AG08396 (cell line): ENCODE measurements at places on chromosomes 13 and 19.

DNA sequence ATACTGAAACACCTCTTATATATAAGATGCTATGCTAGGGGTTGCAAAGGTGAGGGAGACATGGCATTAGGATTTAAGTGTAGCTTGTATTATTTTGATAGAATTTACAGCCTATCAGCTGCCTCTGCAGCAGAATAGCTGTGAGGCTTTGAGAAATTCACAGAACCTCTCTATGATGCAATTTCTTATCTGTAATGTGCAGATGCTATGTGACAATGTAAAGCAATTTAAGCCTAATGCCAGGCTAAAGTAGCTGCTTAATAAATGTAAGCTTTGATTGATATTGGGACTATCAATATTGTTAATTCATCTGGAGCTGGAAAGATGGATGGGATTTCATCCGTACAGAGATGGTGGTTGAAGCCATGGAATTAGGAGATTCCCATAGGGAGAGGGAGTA is 1.6 kb downstream of the ADGRE3 start:
- DNase-seq: no peak

DNA sequence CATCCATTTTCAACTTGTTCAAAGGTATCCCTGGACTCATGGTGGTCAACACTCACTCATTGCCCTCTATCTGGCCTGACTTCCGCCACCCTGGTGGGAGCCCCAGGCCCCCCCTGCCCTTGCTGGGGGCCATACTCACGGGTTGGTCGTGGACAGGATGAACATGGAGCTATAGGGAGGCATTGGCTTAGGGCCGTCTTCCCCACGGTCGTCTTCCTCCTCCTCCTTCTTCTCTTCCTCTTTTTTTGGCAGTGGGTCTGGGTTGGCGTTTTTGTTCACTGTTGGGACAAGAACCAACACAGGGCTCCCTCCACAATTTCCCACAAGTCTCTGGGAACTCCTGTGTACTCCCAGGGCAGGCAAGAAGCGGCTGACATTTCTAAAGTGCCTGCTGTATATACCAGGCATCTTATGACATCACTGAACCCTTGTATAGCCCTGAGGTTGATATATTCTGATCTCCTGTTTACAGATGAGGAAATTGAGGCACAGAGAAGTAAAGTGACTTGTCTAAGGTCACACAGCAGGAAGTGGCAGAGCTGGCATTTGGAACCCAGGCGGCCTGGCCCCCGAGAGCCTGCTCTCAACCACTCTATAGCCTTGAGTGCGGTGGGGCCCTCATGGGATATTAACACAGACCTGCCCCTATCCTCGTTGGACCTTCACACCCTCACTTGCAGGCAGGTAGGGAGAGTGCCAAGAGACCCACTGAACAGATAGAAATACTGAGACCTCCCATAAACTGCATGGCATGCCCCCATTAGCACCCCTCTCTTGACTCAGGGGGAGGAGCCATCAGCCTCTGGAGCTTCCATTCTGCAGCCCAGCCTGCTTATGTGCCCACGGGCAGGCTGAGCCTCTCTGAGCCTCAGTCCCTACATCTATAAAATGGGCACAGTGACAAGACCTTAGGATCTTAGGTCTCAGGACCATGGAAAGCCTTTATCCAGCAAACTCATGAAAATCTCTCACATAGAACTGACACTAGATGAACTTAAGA is 135.0 kb downstream of the IER2 start:
- DNase-seq: no peak

DNA sequence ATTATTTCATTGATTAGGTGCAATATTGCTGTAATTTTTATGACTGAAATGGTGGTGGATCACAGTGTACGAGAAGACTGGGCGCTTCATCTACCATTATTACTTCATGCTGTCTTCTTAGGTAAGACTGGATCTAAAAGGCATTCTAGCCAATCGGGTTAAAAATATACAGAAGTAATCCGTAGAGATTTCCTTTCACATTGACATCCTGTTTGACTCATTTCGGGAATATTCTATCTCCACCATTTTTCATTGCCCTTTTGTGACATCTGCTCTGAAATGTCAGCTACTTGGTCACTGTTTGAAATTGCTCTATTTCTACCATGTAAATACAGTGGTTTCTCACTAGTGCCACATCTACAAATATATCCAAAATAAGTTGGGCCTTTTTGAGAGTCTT is 90.2 kb downstream of the ZAR1L start:
- DNase-seq: no peak

DNA sequence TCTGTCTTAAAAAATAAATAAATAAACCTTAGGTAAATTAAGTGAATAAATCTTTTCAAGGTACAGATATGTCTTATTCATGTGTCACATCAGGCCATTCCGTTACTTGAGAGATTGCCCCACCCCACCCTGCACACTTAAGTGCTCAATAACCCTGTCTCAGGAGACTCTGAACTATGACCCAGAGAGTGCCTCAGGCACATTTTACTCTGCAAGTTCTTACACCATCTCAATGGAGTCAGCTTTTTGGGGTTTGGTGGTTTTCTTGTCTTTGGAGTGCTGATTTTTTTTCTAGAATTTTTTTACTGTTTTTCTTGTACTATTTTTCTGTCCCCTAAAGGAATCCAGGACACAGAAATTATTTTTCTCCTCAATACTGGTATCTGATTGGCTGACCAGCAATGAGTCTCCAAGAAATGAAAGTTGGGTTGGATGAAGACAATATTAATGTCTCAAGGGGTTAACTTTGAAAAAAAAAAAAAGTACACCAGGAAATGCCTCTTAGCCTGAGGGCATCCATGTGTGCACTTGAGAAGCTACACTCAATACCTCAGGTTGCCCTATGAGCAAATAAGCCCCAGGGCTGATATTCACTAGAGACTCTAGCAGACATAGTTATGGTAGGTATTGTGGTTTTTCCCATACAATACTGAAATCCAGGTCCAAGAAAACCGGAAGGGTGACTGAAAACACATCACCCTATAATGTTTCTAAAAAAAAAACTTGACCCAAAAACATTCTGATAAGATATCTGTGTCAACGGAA is 114.6 kb upstream of the ZNF91 start:
- no peak for DNase-seq

GRCh38 chr19:10418485-10419199 is 1.7 kb upstream of the PDE4A start:
- DNase-seq: peak; percentile 40

GRCh38 chr19:4937060-4937459 is 27.8 kb downstream of the UHRF1 start:
- no peak for DNase-seq

- no peak for DNase-seq
Observed at GRCh38 chr13:41313659-41314197, 2.7 kb downstream of the NAA16 start.

DNA sequence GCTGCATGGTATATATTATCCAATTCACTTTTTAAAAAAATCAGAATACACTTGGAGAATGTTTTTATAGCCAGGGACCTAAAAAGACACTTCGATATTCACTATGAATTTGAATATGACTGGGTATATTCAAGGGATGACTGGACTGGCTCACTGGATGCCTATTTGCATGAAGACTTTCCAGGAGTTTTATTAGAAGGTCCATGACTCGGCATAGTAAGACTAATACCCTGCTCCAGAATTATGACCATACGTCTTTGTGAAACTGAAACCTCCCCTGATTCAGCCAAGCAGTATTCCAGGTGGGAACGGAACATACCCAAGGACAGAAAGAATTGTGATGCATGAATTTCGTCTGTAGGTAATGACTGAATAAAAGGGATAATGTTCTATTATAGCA is 3.9 kb upstream of the FAM216B start:
- no peak for DNase-seq

DNA sequence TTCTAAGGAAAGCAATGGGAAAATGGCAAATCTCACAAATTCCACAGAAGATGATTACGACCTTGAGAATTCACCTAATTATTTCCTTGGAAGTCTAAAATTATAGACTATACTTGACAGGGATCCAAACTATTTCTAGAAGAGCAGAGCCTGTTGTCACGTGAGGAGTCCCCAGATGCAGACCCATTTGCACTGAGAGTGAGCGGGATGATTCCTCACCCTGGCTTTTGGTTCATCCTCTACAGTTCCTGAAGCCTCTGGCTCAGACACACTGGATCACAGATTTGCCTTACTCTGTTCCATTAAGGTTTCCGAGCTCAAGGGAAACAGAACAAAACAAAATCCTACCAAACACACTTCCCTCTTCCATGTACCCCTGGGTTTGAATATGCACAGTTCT is 23.0 kb upstream of the CYSLTR2 start:
- no peak for DNase-seq

GRCh38 chr19:10422046-10422461 is 1.7 kb downstream of the PDE4A start:
- peak; percentile 2 for DNase-seq

- DNase-seq: no peak
Observed at GRCh38 chr13:105016266-105016665, 1519.2 kb downstream of the EFNB2 start.

DNA sequence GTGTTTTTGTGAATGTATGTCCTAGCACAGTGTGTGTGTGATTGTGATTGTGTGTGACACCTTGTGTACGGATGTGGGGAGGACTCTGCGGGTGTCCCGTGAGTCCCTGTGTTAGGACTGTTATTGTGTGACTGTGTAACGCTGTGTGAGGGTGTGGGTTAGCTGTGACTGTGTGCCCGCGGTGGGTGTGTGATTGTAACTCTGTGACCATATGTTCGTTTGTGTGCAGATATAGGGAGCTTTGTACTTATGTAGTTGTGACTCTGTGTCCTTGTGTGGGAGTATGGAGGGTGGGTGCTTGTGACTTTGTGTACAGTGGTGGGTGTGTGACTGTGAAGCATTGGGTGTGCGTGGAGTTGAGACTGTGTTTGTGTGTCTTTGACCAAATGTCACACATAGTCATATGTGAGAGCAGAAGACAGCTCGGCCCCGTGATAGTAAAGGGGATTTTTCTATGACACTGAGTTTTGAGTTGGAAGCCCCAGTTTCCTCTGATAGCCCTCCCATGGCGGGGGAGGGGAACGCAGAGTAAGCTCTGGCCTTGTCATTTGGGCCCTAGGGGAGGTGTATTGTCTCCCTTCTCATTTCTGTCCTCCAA is 949 bp upstream of the ZNF260 start:
- DNase-seq: peak; percentile 21

- no peak for DNase-seq
Observed at GRCh38 chr19:30064348-30064699, 122.3 kb downstream of the URI1 start.

- DNase-seq: no peak
Observed at GRCh38 chr19:47323872-47324271, 8.1 kb upstream of the C5AR2 start.

- no peak for DNase-seq
Observed at GRCh38 chr13:108708921-108709320, 79.5 kb downstream of the MYO16 start.

- DNase-seq: no peak
Observed at GRCh38 chr13:44622708-44623107, 46.6 kb upstream of the TSC22D1 start.

- DNase-seq: no peak
Observed at GRCh38 chr19:56097306-56097705, 23.8 kb downstream of the ZNF787 start.

DNA sequence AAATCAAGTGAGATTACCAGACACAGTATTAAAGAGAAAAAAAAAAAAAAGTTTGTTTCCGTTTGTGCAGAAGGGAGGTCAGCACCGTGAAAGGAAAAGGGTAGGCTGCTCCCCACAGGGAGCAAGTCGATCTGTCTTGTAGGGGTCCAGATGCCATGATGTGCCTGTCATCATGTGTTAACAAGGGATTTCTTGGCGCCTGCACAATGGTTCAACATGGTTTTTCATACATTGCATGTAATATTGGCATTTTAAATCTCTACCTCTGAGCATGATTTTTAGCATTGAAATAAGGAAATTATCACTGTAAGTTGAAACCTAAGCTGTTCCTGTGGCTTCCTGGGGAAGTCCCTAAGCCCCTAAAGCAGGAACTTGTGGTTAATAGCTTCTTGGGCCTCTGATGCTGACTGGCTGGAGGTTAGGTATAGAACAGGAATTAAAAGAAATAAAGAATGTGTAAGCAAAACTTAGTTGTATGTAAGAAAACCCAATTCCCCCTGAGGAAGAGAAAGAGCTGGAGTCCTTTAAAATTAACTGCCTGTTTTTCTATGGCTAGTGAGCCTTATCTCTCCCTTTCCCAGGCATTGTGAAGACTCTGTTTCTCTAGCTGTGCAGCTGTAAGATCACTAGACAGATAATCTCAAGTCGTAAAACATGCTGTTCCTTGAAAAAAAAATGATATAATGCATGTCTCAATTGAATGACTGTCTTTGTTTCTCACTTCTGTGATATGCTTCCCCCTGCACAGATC is 7.4 kb upstream of the FCGBP start:
- DNase-seq: no peak

DNA sequence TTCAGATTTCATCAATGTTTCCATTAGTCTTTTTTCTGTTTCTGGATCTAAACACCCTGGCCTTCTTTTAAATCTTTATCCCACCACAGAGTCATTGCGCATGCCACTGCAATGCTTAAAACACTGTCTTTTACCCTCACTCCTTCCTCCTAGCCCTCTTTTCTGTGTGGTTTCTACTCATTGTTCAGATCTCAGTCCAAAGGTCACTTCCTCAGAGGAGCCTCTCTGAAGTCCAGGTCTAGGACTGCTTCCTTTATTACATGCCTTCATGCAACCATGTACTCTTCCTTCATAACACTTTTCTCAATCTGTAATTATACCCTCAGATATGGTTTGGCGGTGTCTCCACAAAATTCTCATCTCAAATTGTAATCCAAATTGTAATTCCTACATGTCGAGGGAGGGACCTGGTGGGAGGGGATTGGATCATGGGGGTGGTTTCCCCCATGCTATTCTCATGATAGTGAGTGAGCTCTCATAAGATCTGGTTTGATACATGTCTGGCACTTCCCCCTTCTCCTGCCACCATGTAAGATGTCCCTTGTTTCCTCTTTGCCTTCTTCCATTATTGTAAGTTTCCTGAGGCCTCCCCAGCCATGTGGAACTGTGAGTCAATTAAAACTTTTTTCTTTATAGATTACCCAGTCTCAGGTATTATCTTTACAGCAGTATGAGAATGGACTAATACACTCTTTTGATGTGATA is 808.9 kb downstream of the DIAPH3 start:
- no peak for DNase-seq

DNA sequence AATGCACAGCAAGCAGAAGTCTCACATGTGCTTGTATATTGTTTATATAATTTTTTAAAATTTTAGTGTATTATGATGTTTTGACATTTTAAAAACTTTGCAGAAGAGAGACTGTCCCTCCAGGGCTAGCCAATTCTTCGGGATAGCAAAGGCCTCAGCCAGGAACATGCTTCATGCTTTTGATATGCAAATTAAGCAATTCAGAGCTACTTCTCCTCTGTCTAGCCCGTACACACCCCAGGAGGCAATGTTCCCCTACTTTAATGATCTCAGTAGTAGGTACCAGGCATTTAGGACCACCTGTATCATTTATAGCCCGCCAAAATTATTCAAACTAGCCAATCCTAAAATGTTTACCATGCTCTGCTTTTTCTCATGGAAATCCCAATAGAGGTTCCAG is 1116.2 kb downstream of the OLFM4 start:
- DNase-seq: no peak

DNA sequence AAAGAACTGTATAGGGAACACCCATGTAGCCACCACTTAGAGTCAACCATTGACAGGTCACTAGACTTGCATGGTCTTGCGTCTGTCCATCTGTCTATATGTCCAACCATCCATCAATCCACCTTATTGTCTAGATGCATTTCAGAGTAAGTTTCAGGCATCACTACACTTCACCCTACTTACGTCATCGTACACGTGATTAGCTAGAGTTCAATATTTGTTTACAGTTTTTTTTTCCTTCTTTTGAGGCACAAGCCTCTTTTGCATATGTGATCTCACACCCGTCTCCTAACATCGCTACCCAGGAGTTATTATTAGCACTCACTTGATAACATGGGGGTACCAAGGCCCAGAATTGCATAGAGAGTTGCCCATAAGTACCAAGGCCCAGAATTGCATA is 6.9 kb downstream of the CACNG7 start:
- DNase-seq: no peak
